ENCODE measurements at places on chromosomes 12 and 14. TPM values are rescaled to one million over a fixed set of nuclear protein-coding genes. Genes with fewer than 3 reads are reported as not detected.

- no peak for DNase-seq
These were observed 113.8 kb downstream of the PIK3C2G start for GRCh38 chr12:18375131-18375530.

GRCh38 chr12:12925388-12925787 lies 26.6 kb downstream of the GPRC5D start:
- DNase-seq, result no peak

DNA sequence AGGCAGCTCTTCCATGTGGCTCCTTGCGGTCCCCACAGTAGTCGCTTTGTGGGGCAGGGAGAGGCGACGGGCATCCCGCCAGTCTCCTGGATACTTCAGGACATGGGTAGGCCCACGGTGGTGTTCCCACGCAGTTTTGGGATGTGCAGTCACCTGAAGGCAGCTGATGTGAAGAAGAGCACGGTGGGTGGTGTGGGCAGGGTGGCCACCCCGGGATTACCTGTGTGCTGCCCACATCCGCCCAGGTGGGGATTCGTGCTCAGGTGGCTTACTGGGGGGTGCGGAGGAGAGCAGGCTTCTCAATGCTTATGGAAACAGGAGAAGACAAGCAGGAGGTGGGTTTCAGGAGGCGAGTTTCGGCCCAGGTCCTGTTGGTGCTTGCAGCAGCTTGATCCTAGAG lies 28.4 kb upstream of the TDRD9 start:
- DNase-seq, result no peak

- no peak for DNase-seq
These were observed 697 bp upstream of the HOXC5 start for GRCh38 chr12:54032086-54032619.

- DNase-seq, result peak; percentile 6
These were observed 10.6 kb downstream of the MYO1H start for GRCh38 chr12:109358154-109358869.

DNA sequence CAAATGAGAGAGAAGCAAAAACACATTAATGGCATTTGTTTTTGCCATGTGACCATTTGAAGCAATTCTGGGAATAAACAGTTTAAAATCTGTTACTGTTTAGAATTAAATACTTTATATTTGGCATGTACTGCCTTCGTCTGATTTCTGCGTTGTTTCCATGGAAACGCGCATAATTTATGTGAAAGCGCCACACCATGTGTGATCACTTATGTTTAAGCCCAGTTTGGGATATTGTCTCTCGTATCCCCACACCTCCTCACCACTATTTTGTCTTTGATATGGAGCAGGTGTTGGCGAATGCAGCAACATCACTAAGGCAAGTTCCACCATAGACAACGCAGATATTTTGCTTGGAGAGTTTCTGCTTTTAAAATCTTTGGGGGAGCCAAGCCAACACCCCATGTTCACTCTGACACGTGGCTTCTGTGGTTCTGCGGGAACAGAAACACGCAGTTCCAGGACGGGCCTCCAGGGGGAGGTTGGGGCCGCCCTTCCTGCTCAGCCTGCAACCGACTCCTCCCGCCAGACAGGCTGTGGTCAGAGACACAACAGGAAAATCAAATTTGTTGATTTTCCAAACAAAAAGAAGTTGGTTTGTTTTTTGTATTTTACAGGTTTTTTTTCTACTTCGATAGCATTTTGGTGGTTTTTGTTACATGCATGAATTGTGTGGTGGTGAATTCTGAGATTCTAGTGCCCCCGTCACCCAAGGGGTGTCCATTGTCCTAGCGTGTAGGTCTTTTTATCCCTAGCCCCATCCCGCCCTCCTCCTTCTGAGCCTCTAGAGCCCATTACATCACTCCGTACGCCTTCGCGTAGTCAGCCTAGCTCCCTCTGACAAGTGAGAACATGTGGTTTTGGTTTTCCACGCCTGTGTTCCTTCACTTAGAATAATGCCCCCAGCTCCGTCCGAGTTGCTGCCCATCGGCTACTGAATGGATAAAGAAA lies 101.9 kb upstream of the SFSWAP start:
- DNase-seq, result peak; percentile 71

DNA sequence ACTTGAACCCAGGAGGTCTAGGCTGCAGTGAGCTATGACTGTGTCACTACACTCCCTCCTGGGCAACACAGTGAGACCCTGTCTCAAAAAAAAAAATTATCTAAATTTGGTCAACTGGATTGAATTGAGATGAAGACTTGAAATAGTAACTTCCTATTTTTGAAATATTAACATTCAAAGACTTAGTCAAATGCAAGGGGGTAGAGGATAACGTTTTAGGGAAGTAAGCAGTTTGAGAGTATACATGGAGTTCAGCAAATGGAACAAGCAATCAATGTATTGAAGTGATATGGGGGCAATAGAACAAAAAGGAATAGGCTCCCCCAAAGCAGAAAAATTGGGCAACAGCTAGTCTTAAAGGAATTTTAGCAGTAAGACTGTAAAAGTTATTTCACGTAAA lies 4.6 kb upstream of the MFAP5 start:
- no peak for DNase-seq

DNA sequence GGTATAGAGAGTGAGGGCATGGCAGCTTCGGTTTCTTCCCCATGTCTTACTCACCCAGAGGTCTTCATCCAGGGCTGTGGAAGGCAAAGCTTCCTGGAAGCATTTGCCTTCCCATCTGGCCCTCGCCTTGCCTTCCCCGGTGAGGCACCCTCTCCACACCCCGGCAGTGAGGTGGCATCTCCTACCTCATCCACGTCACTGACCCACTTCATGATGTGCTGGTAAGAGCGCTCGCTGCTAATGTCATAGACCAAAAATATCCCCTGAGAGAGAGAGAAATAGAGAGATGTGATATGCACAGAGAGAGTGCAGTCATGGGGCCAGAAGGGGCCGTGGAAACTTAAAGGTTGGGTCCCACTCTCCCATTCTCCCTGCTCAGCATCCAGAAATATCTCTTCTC lies 8.3 kb upstream of the GPX2 start:
- no peak for DNase-seq

- DNase-seq, result no peak
These were observed 222.1 kb downstream of the NUAK1 start for GRCh38 chr12:105916760-105917039.

DNA sequence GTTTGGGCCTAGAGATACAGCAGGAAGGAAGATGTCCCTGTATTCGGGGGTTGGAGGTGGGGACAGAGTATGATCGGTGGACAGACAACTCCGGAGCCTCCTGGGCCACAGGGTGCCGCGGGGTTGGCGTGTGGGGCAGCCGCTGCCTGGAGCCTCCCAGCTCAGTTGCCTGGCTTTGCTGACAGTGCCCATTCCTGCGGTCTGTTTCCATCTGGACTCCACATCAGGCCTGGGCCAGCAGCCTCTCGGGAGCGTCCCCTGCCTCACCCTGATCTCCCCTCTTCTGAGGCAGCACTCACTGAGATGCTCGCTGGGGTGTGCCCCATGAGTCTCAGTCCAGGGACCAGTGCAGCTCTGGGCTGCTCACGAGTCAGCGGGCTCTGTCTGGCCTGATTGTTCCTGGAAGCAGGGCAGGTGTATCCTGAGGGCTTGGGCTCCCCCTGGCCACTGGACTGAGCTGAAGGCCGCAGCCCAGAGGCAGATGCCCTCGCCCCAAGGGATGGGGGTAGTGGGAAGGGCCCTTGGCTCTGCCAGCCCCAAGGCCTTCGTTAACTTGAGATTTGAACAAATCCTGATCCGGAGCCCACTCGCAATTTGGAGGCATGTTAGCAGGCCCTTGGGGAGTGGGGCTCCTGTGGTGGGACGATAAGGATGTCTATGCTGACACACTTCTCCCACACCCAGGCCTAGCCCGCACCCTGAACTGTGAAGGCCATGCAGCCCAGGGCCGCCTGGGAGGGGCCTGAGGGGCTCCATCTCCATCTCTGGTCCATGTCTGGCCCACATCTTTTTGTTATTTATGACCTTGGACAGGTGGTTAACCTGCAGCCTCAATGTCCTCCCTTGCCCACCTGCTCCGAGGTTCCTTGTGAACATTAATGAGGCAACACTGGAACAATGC lies 7.5 kb downstream of the HIP1R start:
- DNase-seq, result no peak

DNA sequence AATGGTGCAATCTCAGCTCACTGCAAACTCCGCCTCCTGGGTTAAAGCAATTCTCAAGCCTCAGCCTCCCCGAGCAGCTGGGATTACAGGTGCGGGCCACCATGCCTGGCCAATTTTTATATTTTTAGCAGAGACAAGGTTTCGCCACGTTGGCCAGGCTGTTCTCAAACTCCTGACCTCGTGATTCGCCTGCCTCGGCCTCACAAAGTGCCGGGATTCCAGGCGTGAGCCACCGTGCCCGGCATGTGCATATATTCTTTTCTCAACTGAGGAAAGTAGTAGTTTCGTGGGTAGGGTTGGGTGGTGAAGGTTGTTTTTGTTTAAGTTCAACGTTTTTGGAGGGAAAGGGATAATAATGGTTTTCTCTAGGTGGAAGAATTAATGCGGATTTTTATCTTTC lies 94.2 kb upstream of the CEP83 start:
- DNase-seq, result no peak

- no peak for DNase-seq
These were observed 149.4 kb upstream of the PLEKHG7 start for GRCh38 chr12:92553389-92553788.

GRCh38 chr12:112833939-112834338 lies 42.4 kb downstream of the RPH3A start:
- no peak for DNase-seq

GRCh38 chr14:55556929-55557623 lies 22.9 kb upstream of the KTN1 start:
- no peak for DNase-seq

GRCh38 chr12:116332705-116333380 lies 55.4 kb upstream of the MED13L start:
- DNase-seq, result no peak

GRCh38 chr12:56271031-56271430 lies 4.3 kb downstream of the COQ10A start:
- DNase-seq, result no peak

- no peak for DNase-seq
These were observed 111.3 kb downstream of the DENND5B start for GRCh38 chr12:31479516-31480210.

DNA sequence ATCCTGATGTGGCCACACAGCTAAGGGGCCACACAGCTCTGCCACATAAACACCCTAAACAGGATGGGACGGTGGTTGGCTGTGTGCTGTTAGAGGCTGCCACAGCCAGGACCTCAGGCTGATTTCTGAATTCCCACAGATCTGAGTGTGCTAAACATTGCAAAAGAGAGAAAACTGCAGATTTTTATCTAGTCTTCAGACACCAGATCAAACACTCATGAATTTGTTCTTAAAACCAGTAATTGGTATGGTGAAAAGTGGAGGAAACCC lies 190.7 kb downstream of the MON2 start:
- DNase-seq, result no peak

DNA sequence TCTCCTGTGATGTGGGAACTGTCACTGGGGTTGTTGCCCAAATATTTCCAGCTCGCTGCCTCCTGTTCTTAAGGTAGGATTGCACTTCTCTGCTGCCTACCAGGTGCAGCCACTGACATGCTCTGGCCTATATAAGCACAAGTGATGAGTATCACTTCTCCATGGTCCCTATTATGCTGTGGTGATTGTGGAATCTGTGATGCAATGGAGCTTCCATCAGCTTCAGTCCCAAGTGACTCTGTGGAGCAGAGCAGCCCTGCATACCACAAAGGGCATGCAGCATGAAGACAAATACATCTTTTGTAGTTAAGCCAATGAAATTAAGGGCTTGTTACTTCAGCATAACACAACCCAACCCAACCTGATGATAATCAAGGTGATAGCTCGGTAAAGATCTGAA lies 43.5 kb downstream of the CKAP4 start:
- no peak for DNase-seq

DNA sequence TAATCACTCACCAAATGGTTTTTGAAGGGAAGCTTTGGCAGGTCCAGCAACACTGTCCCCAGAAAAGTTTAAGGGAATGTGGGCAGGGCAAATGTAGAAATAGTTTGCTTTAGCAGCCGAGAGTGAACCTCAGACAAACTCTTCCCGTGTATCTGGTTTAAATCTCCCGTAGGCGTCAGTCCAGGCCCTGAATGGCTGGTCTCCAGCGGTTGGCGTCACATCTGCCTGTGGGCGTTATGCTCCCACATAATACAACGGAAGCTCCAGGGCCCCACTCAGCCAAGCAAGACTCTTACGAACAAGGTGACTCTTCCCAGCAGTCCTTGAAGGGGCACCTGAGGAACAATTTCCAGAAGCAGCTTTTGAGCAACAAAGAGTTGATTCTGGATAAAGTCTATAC lies 942 bp downstream of the ZC2HC1C start:
- DNase-seq, result no peak

DNA sequence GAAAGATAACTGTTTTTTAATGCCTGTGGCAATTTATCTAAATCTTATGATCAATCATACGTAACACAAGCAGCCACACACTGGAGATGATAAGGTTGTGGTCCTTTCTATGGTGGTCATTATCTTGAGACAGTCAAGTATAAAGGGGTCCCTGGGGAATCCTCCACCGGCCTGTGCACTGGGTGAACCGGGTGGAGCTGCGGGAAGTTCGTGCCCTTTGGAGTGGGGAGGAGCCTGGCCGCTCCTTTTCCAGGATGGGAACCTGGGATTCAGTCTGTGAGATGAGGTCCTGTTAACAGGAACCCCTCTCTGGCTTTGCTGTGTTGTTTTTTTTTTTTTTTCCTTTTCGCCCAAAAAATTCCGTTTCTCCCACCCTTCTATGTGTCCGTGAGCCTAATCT lies 167.5 kb upstream of the RPL10L start:
- no peak for DNase-seq

GRCh38 chr12:85280165-85280983 lies at the start of gene ALX1:
Gene ALX1 (plus strand): TSS chr12:85280220. CDS start chr12:85280262, 42 bp downstream.
- DNase-seq, result no peak

Gene TSPAN11
- not detected for total RNA-seq

Gene ADSS1
- 2.7 TPM for total RNA-seq

Gene PRIMA1
- total RNA-seq, result not detected

Gene GON7
- total RNA-seq, result 16.8 TPM

Gene OR4E2
- not detected for total RNA-seq

Gene TAS2R46
- 1.3 TPM for total RNA-seq

Gene RFX4
- not detected for total RNA-seq

Gene SLCO1B1
- total RNA-seq, result not detected

Gene ITGB7
- total RNA-seq, result 137 TPM

Gene GZMH
- 61.3 TPM for total RNA-seq

All from activated CD8-positive, alpha-beta T cell treated with anti-CD3 and anti-CD28 coated beads for 36 hours (primary cell).